NCI-H1417 (cell line): ENCODE measurements at places on chromosomes 7 and 10.

- DNase-seq, result no peak
Measured at GRCh38 chr10:24901686-24902399, 50.6 kb downstream of the PRTFDC1 start.

DNA sequence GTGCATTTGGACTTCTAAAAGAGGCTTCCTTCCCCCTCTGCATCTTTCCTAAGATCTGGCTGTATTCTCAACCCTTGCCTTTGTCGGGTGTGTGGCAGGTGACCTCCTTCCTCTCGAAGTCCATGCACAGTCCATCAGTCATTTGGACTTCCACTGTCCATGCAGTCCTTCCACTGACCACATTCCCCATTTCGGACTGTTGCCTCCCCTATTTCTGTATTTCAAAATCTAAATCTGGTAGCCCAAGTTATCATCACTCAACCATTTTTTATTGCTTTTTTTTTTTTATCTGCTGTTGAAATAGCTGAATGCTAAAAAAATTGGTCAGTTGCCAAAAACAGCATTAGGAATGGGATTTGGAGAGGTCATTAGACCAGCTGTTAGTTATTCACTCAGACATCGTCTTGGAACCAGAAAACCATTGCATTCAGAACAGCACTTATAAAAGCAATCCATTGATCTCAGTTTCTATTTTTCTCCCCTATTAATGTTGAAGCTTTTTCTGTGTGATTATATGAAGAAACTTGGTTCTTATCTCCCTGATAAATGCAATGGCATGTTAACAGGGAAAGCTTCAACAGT is 575.6 kb downstream of the KIF20B start:
- DNase-seq, result peak; percentile 4

GRCh38 chr7:356087-356486 is 66.1 kb downstream of the FOXL3 start:
- DNase-seq, result no peak

GRCh38 chr10:58064714-58065528 is 202.8 kb downstream of the IPMK start:
- DNase-seq, result peak; percentile 68

- DNase-seq, result no peak
Measured at GRCh38 chr7:10706875-10707493, 266.7 kb upstream of the PHF14 start.

DNA sequence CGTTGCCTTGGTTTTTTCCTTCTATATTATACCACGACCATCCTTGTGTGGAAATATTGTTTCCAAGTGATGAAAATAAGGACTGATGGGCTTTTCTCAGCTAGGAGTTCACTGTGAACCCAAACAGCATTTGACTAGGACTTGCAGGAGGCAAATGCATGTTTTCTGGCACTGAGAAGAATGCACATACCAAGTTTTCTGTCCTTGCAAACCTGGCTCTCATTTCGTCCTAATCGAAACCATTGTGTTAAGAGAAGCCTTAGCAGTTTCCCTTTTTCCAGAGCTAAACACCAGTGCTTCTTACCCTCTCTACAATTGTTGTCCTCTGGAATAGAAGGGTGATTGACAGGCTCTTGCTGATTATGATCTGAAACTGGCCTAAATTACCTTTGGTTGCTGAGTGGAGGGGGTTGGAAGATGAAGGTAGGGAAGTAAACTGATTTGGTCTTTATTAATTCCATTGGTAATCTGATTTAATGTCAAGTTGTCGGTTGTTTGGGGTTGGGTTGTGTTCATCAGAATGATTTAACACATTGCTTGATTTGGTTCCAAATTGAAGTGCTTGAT is 33.1 kb upstream of the ELMO1 start:
- DNase-seq, result no peak

- DNase-seq, result no peak
Measured at GRCh38 chr7:96055717-96056116, 266.2 kb downstream of the SLC25A13 start.

DNA sequence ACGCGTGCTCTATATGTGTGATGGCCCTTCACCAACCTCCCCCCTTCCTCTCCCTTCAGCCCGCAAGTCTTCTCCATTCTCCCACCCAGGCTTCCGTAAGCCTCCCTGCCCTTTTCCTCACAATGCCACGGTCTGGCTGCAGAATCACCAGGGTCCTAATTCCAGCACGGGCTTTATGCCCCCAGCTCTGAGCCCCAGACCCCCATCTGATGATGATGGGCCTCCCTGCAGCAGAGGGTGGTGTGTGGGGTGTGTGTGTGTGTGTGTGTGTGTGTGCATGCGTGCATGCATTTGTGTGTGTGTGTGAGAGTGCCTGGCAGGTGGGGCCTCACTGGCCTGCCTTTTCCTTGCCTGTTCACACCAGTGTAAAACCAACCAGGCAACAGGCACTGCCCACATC is 109.9 kb downstream of the OAT start:
- no peak for DNase-seq

GRCh38 chr7:80060218-80060806 is 74.3 kb upstream of the GNAI1 start:
- peak; percentile 86 for DNase-seq

- DNase-seq, result no peak
Measured at GRCh38 chr7:149776289-149776688, 2.9 kb upstream of the ZNF467 start.
